ENCODE measurements at places on chromosomes 3 and 15. TPM values are rescaled to one million over a fixed set of nuclear protein-coding genes. Genes with fewer than 3 reads are reported as not detected.

Gene CADM2
- not detected for total RNA-seq

Gene GPR62
- not detected for total RNA-seq

Gene BTLA
- 25.5 TPM for total RNA-seq

Gene GHRL
- total RNA-seq = not detected
